CD4-positive, alpha-beta T cell treated with Interleukin-6 for 4 hours (primary cell): ENCODE measurements at places on chromosomes 7 and 10.

DNA sequence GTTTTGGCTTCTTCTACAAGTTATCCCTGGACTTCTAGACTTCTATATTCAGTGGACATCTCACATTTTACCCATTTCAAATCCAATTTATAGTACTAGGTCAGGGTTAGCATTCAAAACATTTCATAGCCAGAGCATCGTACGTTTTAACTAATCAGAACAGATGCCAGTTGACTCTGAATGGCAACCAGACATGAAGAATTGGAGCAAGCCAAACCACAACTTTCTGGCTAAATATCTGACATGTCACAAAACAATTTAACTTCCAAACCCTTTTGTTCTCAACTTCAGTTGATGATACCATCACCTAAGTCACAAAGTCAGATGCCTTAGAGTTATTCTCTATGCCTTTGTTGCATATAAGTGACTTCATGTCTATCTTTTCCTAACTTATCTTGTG lies 1105.7 kb downstream of the XPNPEP1 start:
- DNase-seq = no peak

GRCh38 chr10:58780476-58780875 lies 267.8 kb downstream of the BICC1 start:
- no peak for DNase-seq

DNA sequence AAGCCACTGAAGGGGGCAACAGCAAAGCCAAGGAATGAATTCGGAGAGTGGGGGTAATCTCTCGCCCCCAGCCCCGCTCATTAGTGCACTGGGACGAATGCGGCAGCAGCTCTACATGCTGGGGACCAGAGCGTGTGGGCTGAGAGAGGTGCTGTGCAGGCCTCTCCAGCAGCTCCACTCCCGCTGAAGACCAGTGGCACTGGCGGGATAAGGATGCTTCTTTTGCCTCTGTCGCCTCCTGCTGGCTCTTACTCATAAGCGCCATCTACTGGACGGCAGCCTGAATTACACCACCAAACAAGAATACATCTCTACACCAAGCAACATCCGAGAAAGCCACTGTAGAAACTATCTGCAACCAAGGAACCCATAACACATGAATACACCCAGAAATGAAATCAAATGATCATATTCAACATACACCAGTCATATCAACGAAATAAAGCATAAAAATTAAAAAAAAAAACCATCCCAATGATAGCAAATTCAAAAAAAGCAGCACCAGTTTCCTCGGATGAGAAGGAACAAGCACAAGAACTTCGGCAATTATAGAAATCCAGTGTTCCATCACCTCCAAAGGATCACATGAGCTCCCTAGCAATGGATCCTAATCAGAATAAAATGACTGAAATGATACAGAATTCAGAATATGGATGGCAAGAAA lies 79.0 kb upstream of the TMEM168 start:
- peak; percentile 48 for DNase-seq

DNA sequence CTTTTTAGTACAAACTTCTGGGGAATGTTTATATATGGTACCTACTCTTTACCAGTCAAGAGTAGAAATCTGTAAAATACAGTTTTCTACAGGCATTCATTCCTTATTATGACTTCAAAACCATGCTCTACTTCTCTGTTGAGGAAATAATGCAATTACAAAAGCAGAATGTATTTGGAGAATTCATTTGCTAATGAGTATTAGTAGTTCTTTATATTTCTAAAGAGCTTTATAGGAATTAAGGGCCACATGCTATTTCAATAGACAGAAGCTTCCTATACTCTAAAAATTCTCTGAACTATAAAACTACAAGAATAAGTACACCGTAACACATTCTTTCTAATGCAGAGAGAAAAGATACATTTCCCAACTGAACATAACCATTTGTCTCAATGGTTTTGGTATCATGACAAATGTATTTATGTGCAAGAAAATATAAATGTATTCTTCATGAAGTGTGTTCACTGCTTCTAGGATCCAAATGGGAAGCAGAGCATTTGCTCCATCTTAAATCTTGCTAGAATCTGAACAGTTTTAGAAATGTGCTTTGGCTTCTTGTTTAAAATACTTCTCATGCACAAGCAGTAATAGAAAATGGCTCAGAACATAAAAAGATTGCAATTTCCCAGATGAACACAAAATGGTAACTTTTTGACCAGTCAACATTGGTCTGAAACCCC lies 21.8 kb downstream of the CDK1 start:
- no peak for DNase-seq

DNA sequence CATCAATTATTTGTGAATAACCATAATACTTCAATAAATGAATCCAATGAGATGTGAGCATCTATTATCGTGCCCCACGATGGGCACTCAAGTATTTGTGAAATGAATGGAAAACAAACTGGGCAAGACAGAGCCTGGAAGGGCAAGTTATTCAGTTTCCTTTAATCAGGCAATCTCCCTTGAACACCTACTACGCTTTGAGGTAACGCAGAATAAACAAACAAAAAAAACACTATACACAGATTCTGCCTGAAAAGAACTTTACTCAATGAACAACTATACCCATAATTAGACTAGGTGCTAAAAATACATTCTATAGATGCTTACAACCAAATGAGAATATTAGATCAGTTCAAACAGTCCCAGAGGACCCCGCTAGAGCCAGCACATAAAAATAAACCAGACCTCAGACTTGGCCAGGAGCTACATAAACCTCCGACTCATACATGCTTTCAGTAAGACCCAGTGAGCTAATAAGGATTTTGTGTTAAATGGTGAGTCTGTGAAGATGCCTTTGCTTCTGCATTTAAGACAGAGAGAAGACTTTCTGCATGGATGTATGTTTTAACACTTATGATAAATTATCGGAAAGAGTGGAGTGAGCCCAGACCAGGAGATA lies 121.3 kb downstream of the MPP7 start:
- DNase-seq = no peak

- DNase-seq = no peak
Measured at GRCh38 chr10:104202231-104202630, 29.9 kb downstream of the CFAP43 start.

GRCh38 chr10:14353291-14353913 lies 22.7 kb upstream of the FRMD4A start:
- no peak for DNase-seq

DNA sequence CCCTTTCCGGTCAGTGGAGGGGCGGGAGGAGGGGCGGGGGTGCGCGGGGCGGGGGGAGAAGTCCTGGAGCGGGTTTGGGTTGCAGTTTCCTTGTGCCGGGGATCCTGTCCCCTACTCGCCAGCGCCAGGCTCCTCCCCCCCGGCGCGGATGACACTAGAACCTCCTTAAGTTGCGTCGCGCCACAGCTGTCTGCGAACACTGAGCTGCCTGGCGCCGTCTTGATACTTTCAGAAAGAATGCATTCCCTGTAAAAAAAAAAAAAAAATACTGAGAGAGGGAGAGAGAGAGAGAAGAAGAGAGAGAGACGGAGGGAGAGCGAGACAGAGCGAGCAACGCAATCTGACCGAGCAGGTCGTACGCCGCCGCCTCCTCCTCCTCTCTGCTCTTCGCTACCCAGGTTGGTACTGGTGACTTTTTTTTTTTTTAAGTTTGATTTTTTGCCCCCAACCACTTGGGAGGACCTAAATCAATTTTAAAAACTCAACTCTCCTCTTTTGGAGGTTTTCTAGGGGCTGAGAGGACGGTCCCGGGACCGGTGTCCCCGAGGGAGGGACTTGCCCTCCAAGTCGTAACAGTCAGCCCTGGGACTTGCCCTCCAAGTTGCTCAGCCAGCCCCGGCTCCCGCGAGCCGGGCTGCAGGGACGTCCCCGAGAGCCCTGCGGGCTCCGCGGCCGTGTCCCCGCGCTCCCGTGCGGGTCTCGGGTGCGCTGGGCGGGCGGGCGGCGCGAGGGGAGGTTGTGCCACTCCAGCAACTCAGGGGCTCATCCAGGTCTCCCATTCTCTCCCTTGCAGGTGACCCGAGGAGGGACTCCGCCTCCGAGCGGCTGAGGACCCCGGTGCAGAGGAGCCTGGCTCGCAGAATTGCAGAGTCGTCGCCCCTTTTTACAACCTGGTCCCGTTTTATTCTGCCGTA lies at the start of gene GATA3:
TSS of gene GATA3 (plus strand) at position 195 of the 914 bp plus-strand sequence. CDS start 968 bp downstream, outside the sequence.
- peak; percentile 88 for DNase-seq

DNA sequence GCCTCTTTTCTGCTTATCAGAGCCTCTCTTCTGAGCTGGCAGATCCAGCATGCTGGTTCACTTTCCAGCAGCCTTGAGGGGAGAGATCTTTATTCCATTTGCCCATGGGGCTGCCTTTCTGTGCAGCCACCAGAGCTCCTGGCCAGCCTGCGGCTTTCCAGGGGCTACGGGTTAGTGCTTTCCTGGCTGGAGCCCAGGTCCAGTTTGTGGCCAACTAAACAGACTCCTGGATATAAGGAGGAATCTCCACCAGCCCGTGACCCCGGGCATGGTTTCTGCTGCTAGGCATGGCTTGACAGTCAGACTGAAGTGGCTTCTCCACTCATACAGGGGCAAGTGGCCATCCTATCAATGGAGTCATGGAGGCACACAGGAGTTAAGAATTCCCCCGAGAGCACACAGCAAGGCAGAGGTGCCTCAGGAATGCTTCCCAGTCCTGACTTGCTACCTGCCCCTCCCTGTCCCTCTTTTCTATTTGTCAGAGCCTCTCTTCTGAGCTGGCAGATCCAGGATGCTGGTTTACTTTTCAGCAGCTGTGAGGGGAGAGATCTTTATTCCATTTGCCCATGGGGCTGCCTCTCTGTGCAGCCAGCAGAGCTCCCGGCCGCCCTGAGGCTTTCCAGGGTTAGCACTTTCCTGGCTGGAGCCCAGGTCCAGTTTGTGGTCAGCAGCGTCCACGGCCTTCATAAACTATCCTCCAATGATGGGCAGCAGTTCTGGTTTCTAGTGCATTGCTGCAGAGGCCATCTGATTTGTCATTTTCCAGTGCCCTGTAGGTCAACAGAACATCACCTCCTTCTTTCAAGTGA lies 35.9 kb downstream of the TSPAN15 start:
- no peak for DNase-seq

- no peak for DNase-seq
Measured at GRCh38 chr7:101368422-101369165, 5.9 kb downstream of the COL26A1 start.

- no peak for DNase-seq
Measured at GRCh38 chr10:7239312-7239985, 171.4 kb downstream of the SFMBT2 start.

DNA sequence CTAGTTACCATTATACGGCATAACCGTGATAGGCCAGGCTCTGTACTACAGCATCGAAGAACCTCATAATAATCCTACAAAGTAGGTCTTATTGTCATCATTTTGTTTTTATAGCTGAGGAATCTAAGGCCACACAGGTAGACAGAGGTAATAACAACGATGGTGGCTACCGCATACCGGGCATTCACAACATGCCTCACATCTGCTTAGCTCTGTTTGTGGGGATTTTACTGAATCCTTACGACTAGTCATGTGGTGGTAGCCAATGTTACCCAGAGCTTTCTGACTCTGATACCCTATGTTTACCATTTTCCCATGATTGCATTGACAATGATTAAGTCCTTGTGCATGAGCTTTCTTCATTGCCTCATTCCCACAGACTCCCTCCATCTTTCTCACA lies 269.4 kb downstream of the TCF7L2 start:
- no peak for DNase-seq

GRCh38 chr10:108204528-108205305 lies 1040.2 kb upstream of the SORCS1 start:
- DNase-seq = no peak

GRCh38 chr10:32386623-32387260 lies 39.8 kb upstream of the EPC1 start:
- no peak for DNase-seq

- no peak for DNase-seq
Measured at GRCh38 chr7:150570556-150571465, 3.6 kb downstream of the GIMAP4 start.

- peak; percentile 15 for DNase-seq
Measured at GRCh38 chr10:104260775-104261115, 6.1 kb downstream of the GSTO1 start.

- DNase-seq = no peak
Measured at GRCh38 chr7:55212176-55212575, 153.0 kb upstream of the LANCL2 start.

GRCh38 chr7:27647046-27647445 lies 15.6 kb downstream of the HIBADH start:
- DNase-seq = no peak

- DNase-seq = no peak
Measured at GRCh38 chr7:103336761-103337160, 7.8 kb downstream of the DNAJC2 start.

DNA sequence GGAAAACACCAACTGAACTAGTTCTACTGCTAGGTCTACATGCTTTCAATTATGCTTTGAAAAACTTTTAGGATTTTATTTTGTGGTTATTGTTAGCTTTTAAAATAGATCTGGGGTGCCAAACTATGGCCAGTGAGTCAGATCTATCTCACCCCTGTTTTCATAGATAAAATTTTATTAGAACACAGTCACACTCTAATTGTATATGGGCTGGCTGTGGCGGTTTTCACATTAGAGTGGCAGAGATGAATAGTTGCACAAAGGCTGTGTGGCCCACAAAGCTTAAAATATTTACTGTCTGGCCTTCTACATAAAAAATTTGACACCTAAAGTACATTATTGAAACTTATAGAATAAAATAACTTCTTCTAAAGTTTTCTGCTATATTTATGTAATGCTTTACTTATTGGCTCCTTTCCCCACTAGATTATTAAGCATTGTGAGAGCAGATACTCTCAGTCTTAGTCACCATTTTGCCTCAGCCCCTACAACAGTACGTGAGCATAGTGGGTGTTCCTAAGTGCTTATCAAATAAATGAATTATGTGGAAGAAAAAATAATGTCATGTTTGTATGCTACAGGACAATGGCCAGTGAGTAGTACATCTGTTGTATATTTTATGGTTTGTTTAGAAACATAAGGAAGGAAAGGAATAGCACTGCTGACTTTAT lies 5.4 kb upstream of the SUV39H2 start:
- no peak for DNase-seq

DNA sequence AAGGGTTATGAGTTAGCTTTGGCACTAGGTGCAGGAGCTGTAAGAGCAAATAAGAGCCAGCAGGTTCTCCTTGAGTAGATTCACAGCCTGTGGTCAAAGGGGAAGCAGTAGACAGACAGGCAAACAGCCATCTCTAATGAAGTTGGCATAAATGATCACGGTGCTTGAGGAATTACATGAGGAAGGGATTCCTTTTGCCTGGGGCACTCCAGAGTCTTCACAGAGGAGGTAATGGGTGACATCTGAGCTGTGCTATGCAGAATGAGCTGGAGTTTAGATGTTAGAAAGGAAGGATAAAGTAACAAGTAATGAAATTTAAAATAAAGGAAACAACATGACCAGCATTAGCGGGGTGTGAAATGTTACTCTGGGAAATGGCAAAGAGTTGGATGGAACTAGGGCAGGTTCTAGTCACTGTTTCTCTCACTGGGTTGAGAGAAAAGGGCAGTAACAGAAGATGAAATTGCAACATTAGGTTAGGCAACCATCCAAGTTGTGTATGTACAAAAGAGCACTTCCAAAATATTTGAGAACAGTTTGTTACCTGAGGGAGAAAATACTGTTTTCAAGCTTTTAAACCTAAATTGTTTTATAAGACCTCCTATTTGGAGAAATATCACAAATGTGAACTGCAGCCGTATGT lies 613.8 kb downstream of the PHTF2 start:
- DNase-seq = no peak

GRCh38 chr7:137519181-137519691 lies 175.7 kb upstream of the PTN start:
- no peak for DNase-seq

GRCh38 chr7:28921822-28922221 lies 36.3 kb downstream of the TRIL start:
- peak; percentile 46 for DNase-seq

GRCh38 chr7:141649865-141650634 lies 51.9 kb downstream of the DENND11 start:
- no peak for DNase-seq

- DNase-seq = peak; percentile 46
Measured at GRCh38 chr7:22885797-22886261, 63.2 kb upstream of the TOMM7 start.
